ENCODE measurements at places on chromosomes 3 and 15. TPM values are rescaled to one million over a fixed set of nuclear protein-coding genes. Genes with fewer than 3 reads are reported as not detected.

Gene SNX1
- 47.8 TPM for total RNA-seq

Gene TF
- total RNA-seq, result 0.12 TPM

Gene CCDC9B
- total RNA-seq, result 11.8 TPM

Gene LCTL
- not detected for total RNA-seq

Gene CFAP100
- total RNA-seq, result not detected

Gene CSPG4
- total RNA-seq, result 3.0 TPM

Gene SYNPR
- total RNA-seq, result not detected

Gene CLRN1
- total RNA-seq, result not detected

Gene P3H2
- total RNA-seq, result 41.9 TPM

Gene DOCK3
- total RNA-seq, result 0.19 TPM

Gene TP63
- total RNA-seq, result 0.39 TPM

Gene PPARG
- total RNA-seq, result 6.6 TPM

Gene ACAD11
- total RNA-seq, result 13.2 TPM

Gene GAP43
- 0.18 TPM for total RNA-seq

Gene GOLGA6L26
- not detected for total RNA-seq

Gene IL17RB
- total RNA-seq, result not detected

Gene CPNE9
- total RNA-seq, result not detected

Gene A4GNT
- total RNA-seq, result not detected

Gene TERC
- 69.2 TPM for total RNA-seq

Gene SPINT1
- 8.0 TPM for total RNA-seq

Gene RSL24D1
- total RNA-seq, result 54.7 TPM

Gene FOXL2NB
- total RNA-seq, result 0.78 TPM

Gene WDR93
- not detected for total RNA-seq

Gene ARHGAP31
- 53.9 TPM for total RNA-seq

Gene ARRDC4
- total RNA-seq, result 8.0 TPM

Gene FHIT
- total RNA-seq, result 8.1 TPM

Gene GREM1
- total RNA-seq, result 58.2 TPM

Gene FILIP1L
- total RNA-seq, result 70.8 TPM

Gene NPAP1
- total RNA-seq, result not detected

Gene CA12
- total RNA-seq, result 4.9 TPM

Gene ADGRG7
- total RNA-seq, result not detected

Gene CYP1A1
- total RNA-seq, result 3.7 TPM

Gene TGM4
- not detected for total RNA-seq

Gene GNAT1
- total RNA-seq, result not detected

Gene SLC35A5
- total RNA-seq, result 30.2 TPM

Gene SKOR1
- total RNA-seq, result 0.19 TPM

Gene ZNF502
- total RNA-seq, result 2.6 TPM

Gene FBXL2
- 31.0 TPM for total RNA-seq

Gene STARD5
- 1.4 TPM for total RNA-seq

Gene CAND2
- total RNA-seq, result 2.6 TPM

Gene AEN
- 65.4 TPM for total RNA-seq

Gene CCDC54
- not detected for total RNA-seq

Data from glomerular endothelial cell (primary cell).